Fibroblast of skin of right quadriceps (primary cell): ENCODE measurements at places on chromosomes 4 and X.

DNA sequence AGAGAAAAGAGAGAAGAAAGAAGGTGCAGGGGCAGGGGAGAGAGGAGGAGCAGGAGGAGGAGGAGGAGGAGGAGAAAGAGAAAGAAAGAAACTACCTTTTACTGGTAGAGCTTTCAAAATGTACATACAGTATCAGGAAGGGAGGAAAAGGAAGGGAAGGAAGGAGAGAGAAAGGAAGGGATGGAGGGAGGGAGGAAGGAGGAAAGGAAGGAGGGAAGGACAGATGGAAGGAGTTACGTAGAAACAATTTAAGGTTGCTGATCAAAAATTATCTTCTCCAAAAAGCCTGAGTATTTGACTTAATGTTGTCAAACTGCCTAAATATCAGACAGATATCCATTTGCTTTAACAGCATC is 13.4 kb downstream of the TBC1D9 start:
- no peak for DNase-seq

DNA sequence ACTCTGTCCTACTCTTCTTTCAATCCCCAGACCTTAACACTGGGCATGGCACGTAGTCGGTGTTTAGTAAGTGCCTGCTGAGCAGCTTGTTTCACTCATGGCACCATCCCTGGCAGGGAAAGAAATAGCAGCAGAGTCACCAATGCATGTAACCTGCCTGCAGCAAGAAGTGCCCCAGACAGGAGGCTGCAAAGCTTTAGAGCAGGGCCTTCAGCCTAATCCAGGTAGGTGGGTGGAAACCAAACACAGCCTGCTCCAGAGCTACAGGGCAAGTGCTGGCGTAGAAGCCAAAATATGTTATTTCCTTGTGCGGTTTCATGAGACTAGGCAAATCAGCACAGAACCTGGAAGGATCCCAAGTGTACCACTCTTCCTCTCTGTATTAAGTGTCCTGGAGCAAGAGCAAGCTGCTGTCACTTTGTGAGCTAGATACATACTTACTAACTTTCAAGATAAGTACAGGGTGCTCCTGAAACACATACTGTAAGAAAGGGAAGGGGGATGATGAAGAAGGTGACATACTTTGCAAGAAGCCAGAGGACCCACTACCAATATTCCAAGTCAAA is 5.5 kb downstream of the PROM1 start:
- DNase-seq: no peak

DNA sequence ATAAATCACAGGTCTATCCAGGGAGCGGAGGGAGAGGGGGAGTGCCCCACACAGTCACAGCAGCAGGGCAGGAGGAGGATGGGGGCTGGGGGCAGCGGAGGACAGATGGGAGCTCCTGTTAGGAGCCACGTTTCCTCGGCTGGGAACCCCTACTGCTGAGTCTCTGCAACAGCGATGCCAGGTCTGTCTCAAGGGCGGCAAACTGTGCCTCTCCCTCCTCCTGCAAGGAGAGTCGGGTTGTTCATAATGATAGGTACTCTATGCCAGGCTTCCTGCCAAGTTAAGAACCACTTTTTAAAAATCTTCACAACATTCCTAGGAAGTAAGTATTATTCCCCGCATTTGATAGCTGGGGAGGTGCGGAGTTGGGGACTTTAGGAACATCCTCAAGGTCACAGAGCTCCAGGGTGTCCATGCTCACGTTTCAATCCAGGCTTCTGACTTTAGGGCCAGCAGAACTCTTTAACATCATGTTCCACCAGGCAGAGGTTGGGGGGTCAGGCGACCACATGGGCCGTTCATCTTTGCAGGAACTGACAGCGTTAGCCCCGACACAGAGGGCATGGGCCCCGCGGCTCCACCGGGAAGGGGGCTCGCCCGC is 98.3 kb upstream of the MAML3 start:
- DNase-seq: peak; percentile 38

DNA sequence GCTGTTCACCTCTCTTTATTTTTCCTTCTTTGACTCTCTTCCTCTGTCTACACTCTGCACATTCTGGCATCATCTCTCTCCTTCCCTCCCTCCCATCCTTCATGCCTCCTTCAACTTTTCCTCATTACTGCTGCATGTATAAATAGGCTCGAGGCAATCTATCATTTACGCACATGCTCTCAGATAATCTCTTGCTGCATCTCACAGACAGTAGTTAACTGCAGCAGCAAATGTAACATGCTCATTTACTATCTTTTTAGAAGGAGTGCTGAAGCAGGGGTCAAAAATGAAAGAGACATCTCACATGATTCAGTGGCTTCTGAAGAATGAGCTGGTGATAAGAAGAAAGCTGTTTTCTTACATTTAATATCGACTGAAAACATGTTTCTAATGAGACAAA is 127.7 kb downstream of the RASL11B start:
- no peak for DNase-seq

DNA sequence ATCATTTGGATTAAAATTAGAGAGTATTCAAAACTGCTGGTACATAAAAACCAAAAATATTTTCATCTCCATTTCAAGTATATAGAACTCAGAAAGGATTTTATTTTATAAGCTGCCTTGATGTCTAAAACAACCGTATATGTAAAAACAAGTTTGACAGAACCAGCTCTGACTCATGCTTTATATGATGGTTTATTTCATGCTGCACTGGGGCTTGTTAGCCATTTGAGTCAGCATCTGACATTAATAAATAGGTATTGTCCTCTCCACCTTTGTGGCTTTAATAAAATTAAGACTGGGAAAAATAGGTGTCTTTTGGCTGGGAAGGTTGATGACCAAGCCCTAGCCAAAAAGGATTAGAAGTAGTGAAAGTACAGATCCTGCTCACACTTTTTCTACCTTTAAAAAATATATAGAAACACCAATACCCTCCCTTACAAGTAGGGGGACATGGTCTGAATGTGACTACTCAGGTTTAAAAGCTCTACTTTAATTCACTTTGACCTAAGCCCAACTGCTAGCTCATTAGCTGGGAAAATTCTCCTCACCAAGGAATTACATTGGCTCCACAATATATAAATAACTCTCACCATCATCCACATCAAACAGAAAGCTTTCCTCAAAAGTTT is 228.1 kb downstream of the ADAMTS3 start:
- DNase-seq: peak; percentile 7

DNA sequence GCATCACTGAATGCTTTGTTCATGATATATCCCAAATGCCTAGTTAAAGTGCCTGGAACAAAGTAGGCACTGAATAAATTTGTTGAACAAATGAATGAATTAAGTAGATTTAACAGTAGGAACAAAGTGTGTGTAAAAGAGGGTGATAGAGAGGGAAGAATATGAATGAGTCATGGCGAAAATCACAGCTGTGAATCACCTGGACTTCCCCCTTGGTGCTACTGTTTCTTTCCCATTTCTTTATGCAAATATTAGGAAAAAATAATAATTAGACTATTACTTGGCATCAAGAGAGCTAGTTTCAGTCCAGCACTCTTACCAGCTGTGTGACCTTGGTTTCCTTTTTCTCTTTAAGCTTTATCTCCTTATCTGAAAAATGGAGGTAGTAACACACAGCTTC is 9.2 kb downstream of the SPIN3 start:
- DNase-seq: no peak

DNA sequence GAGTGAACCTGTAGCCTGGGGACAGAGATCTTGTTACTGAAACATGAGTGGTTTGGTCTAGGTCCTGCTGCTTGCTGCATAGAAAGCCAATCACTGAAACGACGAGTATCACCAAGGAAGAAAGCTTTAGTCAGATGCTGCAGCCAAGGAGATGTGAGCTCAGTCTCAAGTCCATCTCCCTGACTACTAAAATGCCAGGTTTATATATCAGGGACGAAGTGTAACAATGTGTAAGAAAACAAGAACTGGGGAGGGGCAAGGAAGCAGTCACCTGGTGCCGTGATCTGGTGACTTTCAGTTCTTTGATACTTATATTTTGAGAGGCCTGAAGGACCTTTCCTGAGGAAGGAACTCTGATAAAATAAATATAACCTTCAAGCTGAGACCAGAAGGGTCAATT is 19.6 kb upstream of the ABRAXAS1 start:
- no peak for DNase-seq

- DNase-seq: peak; percentile 29
These were observed 124.4 kb downstream of the CPE start for GRCh38 chr4:165502916-165503907.

DNA sequence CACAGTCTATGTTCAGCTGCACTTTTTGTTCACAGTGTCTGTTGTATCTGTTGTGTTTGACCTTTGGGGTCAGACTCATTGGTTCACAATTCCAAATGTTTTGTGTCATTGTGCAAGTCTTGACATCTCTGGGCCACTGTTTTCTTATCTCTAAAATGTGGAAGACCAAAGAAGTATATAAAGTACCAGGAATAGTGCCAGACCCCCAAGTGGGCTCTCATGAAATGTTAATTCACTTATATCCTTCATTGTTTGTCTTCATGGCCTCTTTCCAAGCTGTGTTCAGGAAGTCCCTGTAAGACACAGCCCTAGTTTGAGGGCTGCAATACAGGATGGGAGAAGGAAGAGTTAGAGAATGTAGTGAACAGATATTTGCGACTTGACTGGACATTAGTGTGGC is 468.3 kb upstream of the BOD1L1 start:
- peak; percentile 15 for DNase-seq

GRCh38 chr4:23135792-23136645 is 443.3 kb downstream of the GBA3 start:
- peak; percentile 50 for DNase-seq

- DNase-seq: no peak
These were observed 41.6 kb upstream of the CYLC1 start for GRCh38 chrX:83819304-83819703.

GRCh38 chr4:146243141-146243882 is 29.0 kb downstream of the REELD1 start:
- DNase-seq: peak; percentile 28

DNA sequence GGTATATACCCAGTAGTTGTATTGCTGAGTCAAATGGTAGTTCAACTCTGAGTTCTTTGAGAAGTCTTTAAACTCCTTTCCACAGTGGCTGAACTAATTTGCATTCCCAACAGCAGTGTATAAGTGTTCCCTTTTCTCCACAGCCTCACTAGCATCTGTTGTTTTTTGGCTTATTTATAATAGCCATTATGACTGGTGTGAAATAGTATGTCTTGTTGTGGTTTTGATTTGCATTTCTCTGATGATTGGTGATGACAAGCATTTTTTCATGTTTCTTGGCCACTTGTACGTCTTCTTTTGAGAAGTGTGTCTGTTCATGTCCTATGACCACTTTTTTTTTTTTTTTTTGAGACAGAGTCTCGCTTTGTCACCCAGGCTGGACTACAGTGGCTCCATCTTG is 30.5 kb downstream of the GPR50 start:
- no peak for DNase-seq

DNA sequence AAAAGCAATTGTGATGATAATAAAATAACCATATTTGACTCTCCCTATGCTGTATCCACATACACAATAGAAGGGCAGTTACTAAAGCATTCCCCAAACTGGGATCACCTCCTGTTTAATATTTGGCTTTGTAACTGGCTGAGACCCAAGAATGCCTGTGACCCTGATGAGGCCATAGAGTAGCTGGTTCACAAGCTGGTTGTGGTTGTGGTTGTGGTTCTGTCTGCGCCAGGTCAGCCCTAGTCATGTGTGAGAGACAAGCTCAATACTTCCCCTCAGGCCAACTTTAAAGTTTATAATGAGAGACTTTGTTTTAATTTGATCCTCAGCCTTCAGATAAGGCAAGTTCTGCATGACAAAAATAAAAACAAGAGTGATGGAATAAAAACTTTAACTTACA is 209.9 kb downstream of the PARM1 start:
- peak; percentile 59 for DNase-seq

DNA sequence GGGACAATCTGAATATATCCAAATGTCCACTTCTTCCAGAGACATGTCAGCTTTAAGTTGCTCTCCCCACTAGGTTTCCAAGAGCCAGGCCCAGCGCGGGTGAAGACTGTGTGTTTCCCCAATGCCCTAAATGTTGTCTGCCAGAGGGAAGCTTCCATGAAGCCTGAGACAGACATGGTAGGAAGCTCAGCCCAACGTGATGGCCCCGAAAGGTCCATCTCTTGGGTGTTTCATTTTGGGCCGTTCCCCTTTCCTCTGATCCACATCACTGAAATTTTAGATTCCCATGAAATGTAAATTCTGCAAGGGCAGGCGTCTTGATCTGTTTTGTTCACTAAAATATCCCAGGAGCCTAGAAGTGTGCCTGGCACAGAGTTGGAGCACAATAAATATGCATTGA is 25.4 kb upstream of the PROM1 start:
- DNase-seq: no peak

GRCh38 chr4:101418055-101418454 is 70.7 kb upstream of the PPP3CA start:
- peak; percentile 9 for DNase-seq

GRCh38 chr4:72702948-72703347 is 133.9 kb upstream of the ADAMTS3 start:
- DNase-seq: no peak

DNA sequence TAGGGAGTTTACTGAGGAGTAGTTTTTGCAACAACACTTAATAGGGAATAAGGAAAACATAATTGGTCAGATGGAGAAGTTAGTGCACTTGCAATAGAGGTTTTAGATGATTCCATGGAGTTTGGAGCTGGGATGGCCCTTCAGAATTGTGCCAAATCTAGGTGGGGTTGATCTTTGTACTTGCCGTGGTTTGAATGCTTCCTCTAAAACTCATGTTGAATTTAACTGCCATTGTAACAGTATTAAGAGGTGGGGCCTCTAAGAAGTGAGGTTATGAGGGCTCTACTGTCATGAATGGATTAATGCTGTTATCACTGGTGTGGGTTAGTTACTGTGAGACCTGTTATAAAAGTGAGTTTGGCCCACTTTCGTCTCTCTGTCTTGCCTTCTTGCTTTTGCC is 94.4 kb upstream of the BOD1L1 start:
- no peak for DNase-seq

GRCh38 chr4:1726146-1726934 is 5.0 kb downstream of the TACC3 start:
- DNase-seq: peak; percentile 72

DNA sequence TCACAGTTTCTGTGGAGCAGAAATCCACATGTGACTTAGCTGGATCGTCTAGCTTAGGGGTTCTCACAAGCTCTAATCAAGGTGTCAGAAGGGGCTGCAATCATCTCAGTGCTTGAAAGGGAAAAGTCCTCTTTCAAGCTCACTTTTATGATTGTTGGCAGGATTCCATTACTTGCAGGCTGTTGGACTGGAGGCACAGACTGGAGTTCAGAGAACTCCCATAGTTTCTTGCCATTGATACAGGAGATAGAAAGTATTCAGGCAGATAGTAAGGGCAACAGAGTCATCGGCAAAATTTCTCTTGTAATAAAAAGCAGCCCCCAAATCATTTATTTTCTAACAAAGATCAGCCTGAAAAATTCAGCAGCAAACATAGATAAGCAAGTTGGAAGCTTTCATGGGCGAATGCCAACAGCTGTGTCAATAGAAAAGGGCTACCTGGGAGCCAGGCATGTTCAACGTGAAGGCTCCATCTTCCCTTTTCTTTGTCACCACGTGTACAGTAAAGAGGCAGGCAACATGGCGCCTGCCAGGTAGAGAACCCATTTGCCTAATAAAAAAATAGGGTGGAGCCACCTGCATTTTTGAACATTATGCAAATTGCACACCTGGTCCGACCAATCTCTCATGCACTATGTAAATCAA is 64.4 kb downstream of the CXCL13 start:
- no peak for DNase-seq

- DNase-seq: peak; percentile 54
These were observed 133.6 kb upstream of the GIMD1 start for GRCh38 chr4:106502106-106502699.
